Peyer's patch (tissue), 4 donors: ENCODE measurements at places on chromosomes 7 and 10. TPM values are rescaled to one million over a fixed set of nuclear protein-coding genes. Genes with fewer than 3 reads are reported as not detected.

DNA sequence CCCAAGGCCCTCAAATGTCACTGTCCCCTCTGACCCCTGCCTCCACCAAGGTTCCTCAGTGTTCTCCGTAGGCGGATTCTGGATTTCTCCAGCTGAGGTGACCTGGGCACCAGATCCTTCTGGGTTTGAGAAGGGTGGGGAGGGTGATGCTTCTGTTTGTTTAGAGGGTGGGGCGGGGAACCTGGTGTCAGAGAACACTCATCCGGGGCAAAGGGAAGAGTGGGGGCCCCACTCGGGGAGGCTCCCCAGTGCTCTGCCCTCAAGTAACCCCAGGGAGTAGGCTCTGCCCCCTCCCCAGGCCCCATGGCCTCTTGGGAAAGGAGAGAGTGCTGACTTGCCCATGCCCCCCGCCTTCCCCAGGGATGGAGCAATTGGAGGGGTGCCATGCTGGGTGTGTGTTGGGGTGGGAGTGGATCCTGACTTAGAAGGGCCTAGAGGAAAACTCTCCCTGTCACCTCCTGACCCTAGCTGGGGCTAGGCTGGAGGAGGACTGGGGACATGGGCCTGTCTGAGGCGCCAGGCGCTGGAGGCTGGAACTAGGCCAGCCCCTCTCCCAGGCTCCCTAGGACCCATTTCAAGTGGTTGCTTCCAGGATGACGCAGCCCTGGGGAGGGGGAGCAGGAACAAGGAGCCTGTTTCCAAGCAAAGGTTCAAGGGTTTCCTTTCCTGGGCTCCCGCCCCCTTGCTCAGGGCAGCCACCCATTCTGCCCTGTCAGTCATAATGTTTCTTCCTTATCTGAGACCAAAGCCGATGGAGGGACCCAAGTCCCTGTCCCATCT, 27.9 kb downstream of the KAZALD1 start:
- DNase-seq: no peak

GRCh38 chr10:191703-192518, 56.7 kb downstream of the ZMYND11 start:
- DNase-seq: no peak

Gene HELLS
- total RNA-seq: 38.4 TPM

DNA sequence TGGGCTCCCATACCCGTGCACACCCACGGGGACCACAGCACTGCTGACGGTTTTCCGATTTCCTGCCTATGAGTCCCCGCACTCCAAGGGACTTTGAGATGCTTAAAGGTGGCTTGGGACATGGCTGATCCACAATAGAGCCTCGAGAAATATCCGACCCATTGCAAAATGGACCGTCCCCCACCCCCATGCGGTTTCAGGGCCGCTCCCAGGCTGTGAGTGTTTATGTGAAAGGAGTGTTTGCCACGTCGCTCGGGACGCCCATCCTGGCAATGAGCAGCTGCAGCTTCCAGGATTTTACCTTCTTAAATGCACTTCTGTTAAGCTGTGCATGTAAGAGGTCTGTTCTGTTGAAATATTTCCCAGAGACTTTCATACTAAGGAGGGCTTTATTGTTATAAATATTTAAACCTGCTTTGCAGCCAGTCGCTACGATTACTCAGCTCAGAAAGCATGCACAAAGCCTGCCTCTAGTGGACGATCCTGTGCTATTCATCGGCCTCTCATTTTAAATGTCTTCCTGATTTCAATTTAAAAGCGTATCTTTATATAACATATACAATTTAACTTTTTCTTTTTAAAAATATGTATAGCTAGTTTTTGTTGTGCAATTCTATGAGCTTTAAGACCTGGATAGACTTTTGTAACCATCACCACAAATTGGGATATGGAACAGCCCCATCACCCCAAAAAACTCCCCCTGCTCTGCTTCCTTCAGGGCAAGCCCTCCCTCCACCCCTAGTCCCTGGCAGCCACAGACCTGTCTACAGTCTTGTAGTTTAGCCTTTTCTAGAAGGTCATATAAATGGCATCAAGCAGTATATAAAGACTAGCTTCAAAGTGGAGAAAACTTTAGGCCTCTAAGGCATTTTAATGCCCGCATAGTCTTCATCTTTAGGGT, 418.3 kb downstream of the PAXIP1 start:
- no peak for DNase-seq

DNA sequence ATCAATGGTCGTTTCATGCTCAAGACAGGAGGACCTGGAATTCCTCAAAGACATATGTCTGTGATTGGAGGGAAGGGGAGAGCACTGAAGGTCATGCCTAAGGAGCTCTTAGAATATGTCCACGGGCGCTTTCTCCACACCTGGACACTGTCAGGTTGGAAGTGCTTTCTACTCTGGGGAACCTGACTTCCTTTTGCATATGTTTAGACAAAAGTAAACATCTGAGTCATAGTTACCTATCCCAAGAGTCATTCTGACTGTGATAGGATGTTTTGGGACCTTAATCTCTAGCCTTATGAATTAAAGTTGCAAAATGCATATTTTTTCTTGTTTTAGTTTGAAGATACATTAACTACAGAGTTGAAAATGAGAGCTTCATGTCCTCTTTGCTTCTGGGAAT, 251.7 kb downstream of the KLF6 start:
- no peak for DNase-seq

- DNase-seq: no peak
Observed at GRCh38 chr10:103481974-103482531, 3.0 kb upstream of the CALHM3 start.

Gene NACAD
- total RNA-seq: 5.0 TPM

- DNase-seq: no peak
Observed at GRCh38 chr10:113693348-113693747, 13.6 kb downstream of the CASP7 start.

Gene VPS37D
- total RNA-seq: 6.3 TPM

- DNase-seq: no peak
Observed at GRCh38 chr10:86945361-86946212, 11.8 kb downstream of the MMRN2 start.

GRCh38 chr7:5824297-5824610, 42.8 kb upstream of the RNF216 start:
- no peak for DNase-seq

GRCh38 chr7:75987026-75987804, 7.2 kb downstream of the TMEM120A start:
- no peak for DNase-seq

DNA sequence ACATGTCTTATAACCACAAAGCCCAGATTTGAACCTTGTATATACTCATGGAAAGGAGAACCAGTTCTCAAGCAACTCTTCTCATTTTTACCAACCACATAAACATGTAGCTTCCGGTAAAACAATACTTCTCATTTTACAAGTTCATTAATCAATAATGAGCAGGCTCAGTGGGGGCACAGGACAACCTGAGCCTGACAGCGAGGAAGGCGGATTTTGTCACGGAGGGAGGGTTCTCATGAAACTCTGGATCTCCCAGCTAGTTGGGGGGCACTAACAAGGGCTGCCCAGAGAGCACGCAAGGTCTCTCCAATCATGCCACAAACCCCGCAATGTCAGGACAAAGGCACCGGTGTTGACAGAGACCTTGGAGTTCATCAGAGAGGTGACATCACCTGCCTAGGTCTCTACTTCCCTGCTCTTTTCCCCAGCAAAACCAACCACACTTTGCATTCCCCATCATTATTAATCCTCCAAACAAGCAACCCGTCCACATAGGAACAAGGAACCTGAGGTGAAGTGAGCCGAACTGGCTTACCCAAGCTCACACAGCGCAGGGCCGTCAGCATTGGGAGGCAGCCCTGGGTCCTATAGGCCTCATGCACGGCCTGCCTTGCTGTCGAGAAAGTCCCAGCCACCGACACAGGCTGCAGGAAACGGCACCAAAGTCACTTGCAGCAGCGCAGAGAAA, 192.1 kb upstream of the KLF14 start:
- no peak for DNase-seq

DNA sequence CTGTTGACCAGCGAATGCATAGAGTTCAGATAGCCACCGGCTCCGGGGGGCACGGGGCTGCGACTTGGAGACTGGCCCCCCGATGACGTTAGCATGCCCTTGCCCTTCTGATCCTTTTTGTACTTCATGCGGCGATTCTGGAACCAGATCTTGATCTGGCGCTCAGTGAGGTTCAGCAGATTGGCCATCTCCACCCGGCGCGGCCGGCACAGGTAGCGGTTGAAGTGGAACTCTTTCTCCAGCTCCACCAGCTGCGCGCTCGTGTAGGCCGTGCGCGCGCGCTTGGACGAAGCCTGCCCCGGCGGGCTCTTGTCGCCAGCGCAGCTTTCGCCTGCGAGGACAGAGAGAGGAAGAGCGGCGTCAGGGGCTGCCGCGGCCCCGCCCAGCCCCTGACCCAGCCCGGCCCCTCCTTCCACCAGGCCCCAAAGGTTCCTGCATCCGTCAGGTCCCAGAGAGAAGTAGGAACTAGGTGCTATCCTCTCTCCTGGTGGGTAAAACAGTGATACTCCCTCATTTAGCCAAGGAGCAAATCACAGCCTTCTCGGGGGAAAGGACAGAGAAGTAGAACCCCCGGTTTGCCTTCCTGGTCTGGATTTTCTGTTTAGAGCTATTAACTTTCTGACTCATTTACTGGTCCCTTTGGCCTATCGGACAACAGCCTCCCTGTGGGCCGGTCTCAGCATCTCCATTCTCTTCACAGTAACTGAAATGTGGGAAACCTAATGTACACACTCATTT, 6.1 kb upstream of the HOXA2 start:
- no peak for DNase-seq

GRCh38 chr10:97434055-97434454, 8.1 kb downstream of the PGAM1 start:
- no peak for DNase-seq

- no peak for DNase-seq
Observed at GRCh38 chr10:1384026-1384425, 327.8 kb downstream of the WDR37 start.

Gene SPDYE16
- total RNA-seq: 1.7 TPM

DNA sequence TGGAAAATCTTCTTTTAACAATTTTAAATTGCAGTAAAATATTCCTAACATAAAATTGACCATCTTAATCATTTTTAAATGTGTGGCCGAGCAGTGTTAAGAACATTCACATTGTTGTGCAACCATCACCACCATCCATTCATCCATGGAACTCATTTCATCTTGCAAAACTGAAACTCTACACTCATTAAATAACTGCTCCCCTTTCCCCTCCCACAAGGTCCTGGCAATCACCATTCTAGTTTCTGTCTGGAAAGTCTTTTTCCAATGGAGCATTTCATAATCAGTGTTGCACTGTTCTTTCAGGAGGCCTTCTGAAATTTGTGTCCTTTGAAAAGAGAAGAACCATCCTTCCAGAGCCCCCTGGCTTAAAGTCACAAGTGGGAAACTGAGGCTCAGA, 233.1 kb downstream of the PLXNA4 start:
- no peak for DNase-seq

GRCh38 chr7:153537271-153537670, 514.9 kb upstream of the DPP6 start:
- DNase-seq: no peak

Gene HMX2
- total RNA-seq: 1.0 TPM

DNA sequence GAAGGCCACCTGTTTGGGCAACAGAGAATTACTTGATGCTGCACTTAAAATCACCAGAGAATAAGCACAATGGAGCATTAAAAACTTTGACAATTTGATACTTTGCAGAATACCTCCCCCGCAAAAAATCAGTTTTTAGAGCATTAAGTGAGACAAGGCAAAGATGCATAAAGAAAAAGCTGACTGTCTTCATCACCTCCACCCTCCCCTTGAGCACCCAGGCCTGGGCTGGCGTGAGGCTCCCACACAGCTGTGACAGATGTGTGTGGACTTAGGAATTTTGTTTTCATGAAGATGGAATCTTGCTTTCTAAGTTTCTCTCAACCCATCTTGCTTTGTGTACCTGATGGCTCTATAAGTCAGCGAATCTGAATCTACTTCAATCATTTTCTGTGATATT, 242.2 kb downstream of the EMX2 start:
- DNase-seq: no peak

DNA sequence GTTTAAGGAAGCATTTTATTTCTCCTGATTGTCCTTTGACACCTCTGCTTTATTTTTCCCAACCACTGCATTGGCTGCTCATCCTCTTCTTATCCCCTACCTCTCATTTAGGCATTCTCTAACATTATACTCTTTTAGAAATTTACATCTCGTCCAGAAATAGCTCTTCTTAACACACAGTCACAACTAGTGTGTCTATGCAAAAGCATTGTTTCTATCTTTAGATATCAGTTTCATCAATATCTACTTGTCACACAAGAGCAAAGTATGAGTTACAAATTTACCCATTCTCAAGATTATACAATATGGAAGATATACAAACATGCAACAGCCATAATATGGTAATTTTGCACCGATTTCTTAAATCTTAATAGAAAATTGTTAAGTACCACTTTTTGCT, 35.7 kb upstream of the MDFIC start:
- DNase-seq: no peak

Gene CEP55
- total RNA-seq: 1.1 TPM

Gene OR6B1
- not detected for total RNA-seq

Gene MCM10
- total RNA-seq: 1.3 TPM
